ENCODE measurements at places on chromosomes 5 and 9.

DNA sequence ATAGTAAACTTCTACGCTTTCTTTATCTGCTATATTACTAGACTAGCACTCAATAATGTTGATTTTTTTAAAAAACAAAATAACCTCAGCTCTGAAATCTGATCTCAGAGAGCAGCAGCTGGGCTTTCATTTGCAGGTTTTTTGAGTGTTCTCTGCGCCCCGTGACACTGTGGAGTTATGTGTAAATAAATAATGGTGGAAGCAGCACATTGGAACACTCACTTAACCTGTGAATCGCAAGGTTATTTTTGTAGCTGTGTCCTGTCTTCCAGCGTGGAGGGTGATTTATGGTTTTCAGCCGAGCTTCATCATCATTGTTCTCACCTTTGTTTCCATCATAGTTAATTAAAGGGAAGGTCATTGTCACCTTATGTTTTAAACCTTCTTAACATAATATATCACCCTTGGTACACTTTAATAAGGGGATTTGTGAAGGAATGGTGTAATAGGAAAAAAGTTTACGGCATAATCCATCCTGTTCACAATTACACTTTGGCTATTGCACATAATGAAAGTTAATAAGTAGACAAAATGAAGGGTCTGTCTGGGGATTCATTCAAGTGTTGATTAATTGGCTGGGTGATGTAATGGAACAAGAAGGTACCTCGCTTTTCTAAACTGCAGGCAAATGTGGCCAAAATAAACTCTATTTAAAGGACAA is 493.3 kb upstream of the ADAMTS16 start:
- no peak for DNase-seq

DNA sequence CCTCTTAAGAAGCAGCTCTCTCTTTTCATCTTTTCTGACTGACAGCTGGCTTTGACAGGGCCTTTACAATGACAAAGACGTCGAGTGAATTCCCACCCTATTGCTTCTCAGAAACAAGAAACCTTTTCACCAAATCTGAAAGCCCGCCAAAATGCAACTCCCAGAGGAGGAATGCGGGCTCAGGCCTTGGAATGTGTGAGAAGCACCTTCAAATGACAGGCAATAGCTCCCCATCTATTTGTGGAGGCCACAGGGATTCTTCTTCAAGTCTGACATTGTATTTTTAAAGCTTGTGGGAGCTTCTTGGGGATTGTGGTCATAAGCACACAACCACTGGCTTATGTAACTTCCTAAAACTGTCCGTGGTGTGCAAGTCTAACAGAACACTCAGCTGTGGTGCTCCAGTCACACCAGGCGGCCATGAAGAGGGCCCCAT is 72.7 kb downstream of the DPYSL3 start:
- DNase-seq, result no peak

- no peak for DNase-seq
Measured at GRCh38 chr9:118961857-118962256, 407.4 kb downstream of the BRINP1 start.

- DNase-seq, result no peak
Measured at GRCh38 chr9:124768750-124769548, 2.2 kb downstream of the NR6A1 start.

- no peak for DNase-seq
Measured at GRCh38 chr5:74153255-74153790, 487.2 kb downstream of the ENC1 start.

DNA sequence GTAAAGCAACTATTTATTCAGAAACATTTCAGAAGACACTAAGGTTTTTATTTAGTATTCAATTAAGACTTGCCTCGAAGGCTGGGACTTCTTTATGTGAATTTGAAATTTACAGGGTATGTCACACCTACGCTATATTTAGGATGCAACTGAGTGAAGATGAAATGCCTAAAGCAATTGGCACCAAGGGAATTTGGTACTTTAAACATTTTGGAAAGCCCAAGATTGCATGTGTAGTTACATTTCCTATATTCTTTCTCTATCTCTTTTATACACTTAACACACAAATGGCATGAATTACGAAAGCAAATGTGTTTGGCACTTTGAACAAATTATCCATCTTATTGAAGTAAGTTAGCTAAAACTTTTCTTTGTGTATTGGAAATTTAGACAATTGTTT is 633.3 kb downstream of the PDE4D start:
- DNase-seq, result no peak

GRCh38 chr9:129441852-129442251 is 179.0 kb downstream of the C9orf50 start:
- DNase-seq, result no peak

- DNase-seq, result no peak
Measured at GRCh38 chr5:39100851-39101396, 26.7 kb upstream of the RICTOR start.

- DNase-seq, result no peak
Measured at GRCh38 chr5:54296386-54296785, 14.0 kb downstream of the ARL15 start.

DNA sequence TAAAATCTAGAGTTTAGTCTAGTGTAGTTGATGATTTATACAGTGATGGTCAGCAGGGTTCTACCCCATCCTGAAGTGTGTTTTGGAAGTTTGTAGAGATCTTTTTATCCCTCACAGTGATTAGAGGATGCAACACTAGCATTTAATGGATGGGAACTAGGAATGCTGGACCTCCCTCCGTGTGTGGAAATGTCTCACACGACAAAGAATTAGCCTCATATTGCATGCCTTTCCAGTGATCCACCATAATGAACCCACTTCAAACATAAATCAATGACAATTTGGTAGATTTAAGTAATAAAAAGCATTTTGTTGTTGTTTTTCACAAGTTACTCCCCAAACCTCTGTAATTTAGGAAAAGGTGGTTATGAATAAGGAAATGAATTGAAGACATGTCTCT is 82.5 kb upstream of the LMNB1 start:
- DNase-seq, result no peak

DNA sequence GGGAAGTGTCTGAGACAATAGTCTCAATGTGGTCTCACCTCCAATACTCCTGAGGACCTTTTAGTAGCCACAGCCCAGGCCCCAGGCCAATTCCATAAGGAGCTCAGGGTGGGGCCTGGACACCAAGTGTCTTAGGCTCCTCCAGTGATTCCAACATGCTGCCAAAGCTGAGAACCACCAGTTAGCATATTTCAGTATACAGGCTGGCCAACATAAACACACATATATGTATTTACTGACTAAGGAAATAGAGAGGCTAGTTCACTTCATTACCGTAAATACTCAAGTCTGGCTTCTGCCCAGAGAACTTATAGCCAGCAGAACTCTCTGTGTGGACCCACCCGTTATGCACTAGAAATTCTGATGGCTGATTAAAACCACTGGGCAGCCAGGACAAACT is 24.1 kb downstream of the S1PR3 start:
- DNase-seq, result no peak

DNA sequence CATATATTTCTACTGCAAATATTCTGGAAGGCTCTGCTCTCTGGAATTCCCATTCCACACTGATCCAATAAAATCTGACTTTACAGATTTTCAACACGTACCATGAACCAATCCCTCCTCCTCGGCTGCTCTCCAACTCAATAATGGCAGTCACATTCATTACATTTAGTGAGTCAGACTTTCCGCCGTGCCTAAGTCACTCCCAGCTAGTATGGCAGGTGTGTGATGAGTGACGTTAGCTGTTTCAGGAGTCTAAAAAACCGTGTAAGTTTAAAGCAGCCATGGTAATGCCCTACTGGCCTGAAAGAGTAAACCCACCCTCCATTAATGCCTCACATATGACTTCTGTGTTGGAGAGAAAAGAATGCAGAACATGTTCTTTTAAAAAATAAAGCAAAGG is 3.3 kb downstream of the FBN2 start:
- no peak for DNase-seq

- DNase-seq, result no peak
Measured at GRCh38 chr5:175693741-175694140, 35.9 kb downstream of the HRH2 start.

DNA sequence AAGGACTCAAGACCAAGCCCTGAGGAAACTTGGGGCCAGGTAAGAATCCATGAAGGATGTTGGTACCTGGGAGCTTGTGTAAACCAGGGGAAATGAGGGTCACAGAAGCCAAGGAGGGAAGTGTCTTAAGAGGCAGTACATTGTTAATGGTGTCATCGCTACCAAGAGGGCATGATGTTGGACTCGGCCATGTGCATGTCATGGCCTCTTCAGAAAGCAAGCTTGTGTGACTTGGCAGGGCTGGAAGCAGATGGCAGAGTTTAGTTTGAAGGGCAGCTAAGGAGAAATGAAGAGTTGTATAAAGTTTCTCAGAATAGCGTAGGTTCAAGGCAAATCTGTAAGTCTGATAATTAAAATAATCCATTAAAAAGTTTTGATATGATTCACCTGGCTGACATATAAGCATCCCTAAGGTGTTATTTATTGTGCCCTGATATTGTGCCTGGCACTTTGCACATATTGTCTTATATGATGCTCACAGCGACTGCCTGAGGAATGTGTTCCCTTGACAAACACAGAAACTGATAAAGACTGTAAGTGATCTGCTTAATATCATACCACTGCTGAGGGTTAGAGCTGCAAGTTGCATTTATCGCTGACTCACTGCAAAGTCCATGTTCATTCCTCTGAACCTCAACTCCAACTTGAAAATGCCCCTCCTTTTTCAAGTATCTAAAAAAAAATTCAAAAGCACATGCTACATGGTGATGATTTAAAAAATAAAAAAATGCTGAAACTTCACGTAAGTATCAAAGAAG is 81.3 kb upstream of the PTPN3 start:
- DNase-seq, result no peak

Data from NCI-H2227 treated with DMSO at 0.1 percent for 48 hours (cell line).